ENCODE measurements at places on chromosomes 4 and X. TPM values are rescaled to one million over a fixed set of nuclear protein-coding genes. Genes with fewer than 3 reads are reported as not detected.

DCAF12L2 gene
- 1.3 TPM for total RNA-seq

XG gene
- total RNA-seq, result 2.6 TPM

ACSL4 gene
- 9.8 TPM for total RNA-seq

SLC9B1 gene
- total RNA-seq, result not detected

GRK4 gene
- total RNA-seq, result 3.9 TPM

GNRHR gene
- not detected for total RNA-seq

NOP14 gene
- 18.2 TPM for total RNA-seq

F8A1 gene
- total RNA-seq, result 45.8 TPM

FMR1NB gene
- total RNA-seq, result not detected

NPFFR2 gene
- total RNA-seq, result not detected

AMBN gene
- not detected for total RNA-seq

REELD1 gene
- total RNA-seq, result 0.29 TPM

RBM10 gene
- total RNA-seq, result 35.2 TPM

NPY2R gene
- total RNA-seq, result 1.4 TPM

ADRA2C gene
- 0.69 TPM for total RNA-seq

NEUROG2 gene
- total RNA-seq, result not detected

GYG2 gene
- 15.6 TPM for total RNA-seq

GAGE10 gene
- total RNA-seq, result not detected

ACSL1 gene
- total RNA-seq, result 39.0 TPM

GPR82 gene
- total RNA-seq, result 0.57 TPM

CLTRN gene
- not detected for total RNA-seq

MAGEB2 gene
- total RNA-seq, result not detected

PLXNB3 gene
- 3.0 TPM for total RNA-seq

PIN4 gene
- 11.7 TPM for total RNA-seq

CITED1 gene
- not detected for total RNA-seq

DOCK11 gene
- 8.4 TPM for total RNA-seq

EVC gene
- total RNA-seq, result 4.6 TPM

PPEF2 gene
- 0.43 TPM for total RNA-seq

PWWP3B gene
- total RNA-seq, result 0.49 TPM

ATP5ME gene
- total RNA-seq, result 330 TPM

SLC49A3 gene
- total RNA-seq, result 14.1 TPM

DMP1 gene
- total RNA-seq, result not detected

ERCC6L gene
- 0.64 TPM for total RNA-seq

SH3RF1 gene
- total RNA-seq, result 82.3 TPM

MAP7D2 gene
- 1.5 TPM for total RNA-seq

PLK4 gene
- total RNA-seq, result 8.7 TPM

BMPR1B gene
- total RNA-seq, result 3.3 TPM

SLC7A11 gene
- total RNA-seq, result 2.9 TPM

MAGEC3 gene
- not detected for total RNA-seq

MAGEB17 gene
- 0.22 TPM for total RNA-seq

PYURF gene
- total RNA-seq, result 41.3 TPM

HTR2C gene
- total RNA-seq, result not detected

GRIA3 gene
- 1.2 TPM for total RNA-seq

Data from mucosa of descending colon (tissue), 3 donors.